ENCODE measurements at places on chromosomes 5 and 9.

DNA sequence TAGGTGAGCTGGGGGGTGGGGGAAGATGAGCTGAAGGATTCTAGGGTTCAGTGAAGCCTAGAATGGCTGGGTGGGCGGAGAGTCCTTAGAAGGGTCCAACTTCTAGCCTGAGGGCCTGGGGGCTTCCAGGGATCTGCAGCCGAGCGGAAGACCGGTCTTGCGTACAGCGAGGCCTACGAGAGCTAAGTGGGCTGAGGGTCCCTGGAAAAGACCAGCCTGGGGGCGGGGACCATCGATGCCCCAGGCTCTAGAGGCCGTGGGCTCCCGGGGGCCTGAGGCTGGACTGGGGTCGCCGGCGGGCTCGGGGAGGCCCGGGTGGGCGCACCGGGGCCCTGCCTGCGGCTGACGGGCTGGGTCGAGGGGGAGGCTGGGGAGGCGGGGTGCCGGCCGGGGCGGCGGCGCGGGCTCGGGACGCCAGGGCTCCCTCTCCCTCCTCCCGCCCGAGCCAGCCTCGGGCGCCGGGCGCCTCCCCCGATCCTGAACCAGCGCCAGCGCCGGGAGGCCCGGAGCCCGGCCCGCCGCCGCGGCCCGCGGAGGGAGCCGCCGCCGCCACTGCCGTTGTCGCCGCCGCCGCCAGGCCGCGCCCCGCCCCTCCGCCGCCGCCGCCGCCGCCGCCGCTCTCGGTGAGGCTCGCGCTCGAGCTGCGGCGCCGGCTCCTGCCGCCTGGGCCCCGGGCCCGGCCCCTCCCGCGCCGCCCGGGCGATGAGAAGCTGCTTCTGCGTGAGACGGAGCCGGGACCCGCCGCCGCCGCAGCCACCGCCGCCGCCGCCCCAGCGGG lies at the start of gene MVB12B:
MVB12B (plus strand) TSS at position 602 of the 778 bp plus-strand sequence; CDS start at position 703, 101 bp downstream.
- DNase-seq, result peak; percentile 36

DNA sequence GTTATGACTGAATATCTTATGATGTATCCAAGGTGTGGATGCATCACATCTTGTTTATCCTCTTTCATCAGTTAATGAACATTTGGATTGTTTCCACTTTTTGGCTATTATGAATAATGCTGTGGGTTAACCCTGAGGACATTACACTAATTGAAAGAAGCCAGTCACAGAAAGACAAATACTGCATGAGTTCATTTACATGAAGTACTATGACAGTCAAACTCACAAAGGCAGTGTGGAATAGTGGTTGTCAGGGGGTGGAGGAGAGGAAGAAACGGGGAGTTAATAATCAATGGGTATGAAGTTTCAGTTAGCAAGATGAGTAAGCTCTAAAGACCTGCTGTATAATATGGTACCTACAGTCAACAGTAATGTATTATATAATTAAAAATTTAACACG lies 409.4 kb upstream of the CTNND2 start:
- DNase-seq, result no peak

DNA sequence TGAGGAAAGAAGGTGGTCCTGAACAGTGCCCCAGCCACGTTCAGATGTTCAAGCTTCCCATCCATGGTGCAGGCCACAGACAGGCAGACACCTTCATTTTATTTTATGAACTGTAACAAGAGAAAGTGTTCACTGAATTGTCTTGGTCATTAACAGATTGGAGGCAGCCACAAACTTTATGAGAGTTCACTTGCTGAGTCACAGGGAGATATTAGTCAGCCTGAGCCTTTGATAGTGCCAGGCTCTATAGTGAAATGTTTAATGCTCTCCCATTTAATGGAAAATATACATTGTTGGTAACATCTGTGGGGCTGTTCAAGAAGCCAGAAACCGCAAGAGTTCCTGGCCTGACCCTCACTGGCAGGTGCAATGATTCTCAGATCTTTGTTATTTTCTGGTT lies 237.0 kb downstream of the TENT4A start:
- no peak for DNase-seq

GRCh38 chr9:5846096-5846495 lies 13.2 kb upstream of the ERMP1 start:
- no peak for DNase-seq

DNA sequence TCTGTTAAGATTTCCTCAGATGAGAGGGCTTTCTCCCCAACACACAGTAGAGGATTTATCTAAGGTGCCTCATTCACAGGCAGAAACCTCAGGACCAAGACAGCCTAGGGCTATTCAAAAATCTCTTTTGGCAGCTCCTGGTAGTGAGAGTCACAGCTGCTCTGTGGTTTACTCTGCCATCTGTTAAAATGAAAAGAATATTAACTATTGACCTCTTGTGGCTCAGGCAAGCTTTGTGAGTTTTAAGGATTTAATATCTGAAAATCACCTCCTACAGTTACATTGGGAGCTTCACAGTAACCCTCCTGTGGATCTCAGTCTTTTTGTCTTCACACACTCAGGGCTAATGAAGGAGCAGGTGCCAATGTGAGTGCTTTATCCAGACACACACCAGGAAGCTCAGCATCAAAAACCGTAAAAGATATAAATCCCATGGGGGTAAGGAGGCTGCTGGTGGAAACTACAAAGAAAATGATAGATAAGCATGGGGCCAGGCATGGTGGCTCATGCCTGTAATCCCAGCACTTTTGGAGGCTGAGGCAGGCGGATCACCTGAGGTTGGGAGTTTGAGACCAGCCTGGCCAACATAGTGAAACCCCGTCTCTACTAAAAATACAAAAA lies 29.7 kb downstream of the PPP1R2B start:
- no peak for DNase-seq

DNA sequence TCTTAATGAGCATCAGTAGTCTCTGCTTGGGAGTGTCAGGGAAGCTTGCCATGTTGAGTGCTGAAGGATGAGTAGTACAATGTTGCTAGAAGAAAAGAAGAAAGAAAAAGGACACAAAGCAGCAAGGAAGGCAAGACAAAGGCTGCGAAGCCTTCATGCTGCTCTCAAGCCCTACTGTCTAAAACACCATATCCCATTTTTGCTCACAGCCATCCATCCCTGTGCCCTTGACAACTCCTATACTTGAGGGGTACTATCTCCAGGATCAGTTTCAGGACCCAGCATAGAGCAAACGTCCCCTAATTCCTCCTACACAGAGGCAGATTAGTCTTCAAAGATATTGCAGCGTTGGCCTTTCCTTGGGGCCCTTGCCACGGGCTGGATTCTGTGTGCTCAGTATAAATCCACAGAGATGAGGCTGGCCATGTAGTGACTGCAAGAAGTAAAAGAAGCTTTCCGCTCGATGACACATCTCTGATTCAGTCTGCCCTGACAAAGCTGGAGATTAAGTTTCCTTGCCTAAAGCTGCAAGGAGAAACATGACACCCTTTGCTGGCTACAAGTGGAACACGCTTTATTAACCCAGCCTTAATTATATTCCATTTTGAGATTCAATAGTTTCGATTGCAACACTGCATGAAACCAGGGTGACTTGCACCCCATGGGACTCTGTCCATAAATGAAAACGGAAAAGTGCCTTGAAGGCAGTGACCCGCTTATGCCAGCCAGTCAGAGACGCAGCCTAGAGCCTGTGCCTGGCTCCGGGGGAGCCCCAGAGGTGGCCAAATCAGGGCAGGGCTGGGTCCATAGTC lies 304.6 kb downstream of the ACTL7B start:
- no peak for DNase-seq

GRCh38 chr9:131809941-131810344 lies 70.1 kb upstream of the RAPGEF1 start:
- no peak for DNase-seq

DNA sequence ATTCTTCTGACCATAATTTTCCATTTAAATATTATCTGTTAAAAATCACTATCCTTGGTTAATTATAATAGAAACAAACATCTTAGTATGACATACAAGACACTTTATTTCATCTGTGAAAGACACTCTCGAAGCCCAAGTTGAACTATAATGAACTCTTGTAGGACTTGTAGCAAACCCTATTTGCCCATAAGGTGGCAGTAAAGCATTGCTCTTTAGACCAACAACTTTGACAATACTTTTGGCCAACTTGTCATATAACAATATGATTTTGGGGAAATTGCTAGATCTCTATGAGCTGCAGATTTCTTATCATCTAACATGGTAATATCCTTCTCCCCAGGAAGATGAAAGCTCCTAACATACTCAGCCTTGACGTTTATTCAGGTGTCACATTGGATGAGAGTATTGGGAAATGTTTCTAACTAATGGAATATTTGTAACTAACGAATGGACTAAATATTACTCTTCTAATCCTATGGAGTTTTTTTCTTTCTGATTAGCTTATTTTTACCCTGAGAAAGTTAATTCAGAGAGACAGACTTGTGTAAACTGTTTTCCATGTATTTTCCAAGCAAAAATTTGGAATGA lies 11.0 kb downstream of the SPINK14 start:
- no peak for DNase-seq

GRCh38 chr9:86282979-86283535 lies 719 bp upstream of the ISCA1 start:
- no peak for DNase-seq

DNA sequence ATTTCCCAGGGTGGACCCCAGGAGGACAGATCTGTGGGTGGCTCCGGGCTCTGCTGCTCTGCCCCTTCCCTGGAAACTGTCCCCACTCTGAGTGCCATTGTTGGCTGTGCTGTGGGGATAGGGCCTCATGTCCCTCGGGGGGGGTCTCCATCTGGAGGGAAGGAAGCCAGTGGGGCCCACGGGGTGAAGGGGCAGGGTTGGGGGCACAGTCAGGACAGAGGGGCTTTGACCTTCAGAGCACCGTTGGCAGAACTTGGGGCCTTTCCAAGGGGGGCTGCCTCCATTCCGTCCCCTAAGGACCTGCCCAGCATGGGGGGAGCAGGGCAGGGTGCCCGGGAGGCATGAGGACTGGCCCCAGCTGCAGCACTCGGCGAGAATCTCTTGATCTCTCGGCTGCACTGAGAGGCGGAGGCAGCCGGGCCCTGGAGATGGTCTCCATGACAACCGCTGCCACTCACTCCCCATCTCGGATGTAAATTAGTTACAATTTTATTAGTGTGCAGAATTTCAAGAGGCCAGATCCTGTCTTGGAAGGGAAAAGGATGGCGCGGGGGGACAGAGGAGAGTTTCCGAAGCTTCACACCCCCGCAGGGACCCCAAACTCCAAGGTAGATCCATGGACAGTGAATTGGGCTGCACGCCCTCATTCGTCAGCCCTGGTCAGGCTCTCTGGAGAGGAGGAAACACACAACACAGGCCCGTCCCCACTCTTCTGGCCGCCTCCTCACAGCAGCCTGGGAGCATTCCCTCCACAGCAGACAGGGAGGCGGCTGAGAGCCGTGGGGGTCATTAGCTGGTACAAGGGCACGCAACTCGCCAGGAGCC lies 216.2 kb upstream of the IER5L start:
- no peak for DNase-seq

GRCh38 chr9:112044186-112044585 lies 130.9 kb downstream of the SUSD1 start:
- DNase-seq, result no peak

DNA sequence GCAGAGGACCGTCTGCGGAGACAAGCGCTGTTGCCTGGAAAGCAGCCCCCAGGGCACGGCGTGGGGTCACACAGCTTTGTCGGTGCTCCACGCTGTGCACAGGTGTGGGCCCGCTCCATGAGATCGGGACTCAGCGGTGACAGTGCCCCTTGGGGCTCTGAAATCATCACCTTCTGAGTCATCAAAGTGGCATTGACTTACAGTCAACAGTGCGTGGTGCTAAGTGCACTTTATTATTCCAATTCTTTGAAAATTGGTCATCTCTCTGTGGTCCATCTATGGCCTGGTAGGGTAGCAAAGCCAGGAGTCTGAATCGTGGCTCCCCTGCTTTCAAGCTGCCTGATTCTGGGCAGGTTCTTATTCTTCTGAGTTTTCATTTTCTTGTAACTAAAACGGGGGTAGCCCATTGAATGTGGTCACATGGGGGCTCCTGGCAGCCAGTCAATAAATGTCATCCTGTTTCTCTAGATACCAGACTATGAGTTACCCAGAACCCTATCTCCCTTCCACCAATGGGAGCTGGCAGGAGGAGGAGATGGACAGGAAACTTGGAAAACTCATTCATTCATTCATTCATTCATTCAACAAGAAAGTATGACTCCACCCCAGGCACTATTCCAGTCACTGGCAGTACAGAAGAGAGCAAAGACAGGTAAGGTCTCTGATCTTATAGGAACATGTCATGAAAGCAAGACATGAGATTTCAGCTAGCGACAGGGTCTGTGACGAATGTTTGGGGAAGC lies 20.3 kb upstream of the UNC5A start:
- DNase-seq, result no peak

DNA sequence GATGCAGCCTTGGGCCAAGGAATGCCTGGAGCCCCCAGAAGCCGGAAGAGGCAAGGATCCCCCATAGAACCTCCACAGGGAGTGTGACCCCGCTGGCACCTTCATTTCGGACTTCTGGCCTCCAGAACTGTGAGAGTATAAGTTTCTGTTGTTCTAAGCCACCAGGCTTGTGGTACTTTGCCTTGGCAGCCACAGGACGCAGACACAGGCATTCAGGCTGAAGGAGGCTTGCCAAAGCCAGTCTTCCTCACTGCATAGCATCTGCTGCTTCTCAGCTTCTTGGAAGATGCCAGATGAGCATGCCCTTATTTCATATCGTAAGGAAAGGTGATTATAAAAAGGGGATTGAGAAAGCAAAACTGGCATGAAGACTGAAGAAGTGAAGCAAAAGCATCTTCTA lies 61.1 kb upstream of the TAS2R1 start:
- DNase-seq, result no peak

Measured in effector CD4-positive, alpha-beta T cell (primary cell).